GM12878 (cell line): ENCODE measurements at places on chromosomes 2 and 18.

DNA sequence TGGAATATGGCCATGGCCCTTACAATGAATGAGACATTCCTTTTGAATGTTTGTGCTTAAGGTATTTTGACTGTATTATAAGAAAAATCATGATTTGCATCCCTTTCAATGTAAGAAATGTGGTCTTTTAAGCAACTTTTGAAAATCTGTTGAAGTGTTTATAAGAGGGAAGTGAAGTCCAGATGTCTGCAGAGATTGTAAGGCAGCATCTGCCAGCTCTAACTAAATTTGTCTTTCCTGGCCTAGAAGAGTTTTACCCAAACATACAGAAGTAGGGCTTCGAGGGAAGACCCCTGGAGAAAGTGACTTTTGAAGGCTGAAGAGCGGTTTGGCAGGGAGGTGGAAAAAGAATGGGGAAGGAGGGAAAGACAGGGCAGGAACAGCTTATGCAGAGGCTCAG lies 12.2 kb downstream of the EML6 start:
- H3K27ac ChIP-seq, result no peak overlapping the region
- no peaks in the 10 kb centered on the region for H3K36me3 ChIP-seq
- no peaks in the 10 kb centered on the region for H3K4me1 ChIP-seq
- H3K27me3 ChIP-seq, result peaks cover 4% of the 10 kb centered on the region

GRCh38 chr2:203022751-203023150 lies 8.1 kb downstream of the NBEAL1 start:
- peak overlapping the region; percentile 18; the same call in 1 of the 2 replicates for H3K27ac ChIP-seq
- no peaks in the 10 kb centered on the region for H3K27me3 ChIP-seq
- DNase-seq, result no peak
- H3K4me1 ChIP-seq, result peaks cover 8% of the 10 kb centered on the region
- 0 out of 2 replicates have a peak overlapping the region, but pooled peaks have one; percentile 25 for H3K4me3 ChIP-seq

GRCh38 chr18:57677262-57678211 lies 55.9 kb upstream of the NARS1 start:
- H3K27me3 ChIP-seq, result no peaks in the 10 kb centered on the region
- no peak overlapping the region for H3K27ac ChIP-seq
- H3K4me3 ChIP-seq, result no peak overlapping the region
- H3K4me1 ChIP-seq, result no peaks in the 10 kb centered on the region
- no peaks in the 10 kb centered on the region for H3K36me3 ChIP-seq
- no peak for DNase-seq

DNA sequence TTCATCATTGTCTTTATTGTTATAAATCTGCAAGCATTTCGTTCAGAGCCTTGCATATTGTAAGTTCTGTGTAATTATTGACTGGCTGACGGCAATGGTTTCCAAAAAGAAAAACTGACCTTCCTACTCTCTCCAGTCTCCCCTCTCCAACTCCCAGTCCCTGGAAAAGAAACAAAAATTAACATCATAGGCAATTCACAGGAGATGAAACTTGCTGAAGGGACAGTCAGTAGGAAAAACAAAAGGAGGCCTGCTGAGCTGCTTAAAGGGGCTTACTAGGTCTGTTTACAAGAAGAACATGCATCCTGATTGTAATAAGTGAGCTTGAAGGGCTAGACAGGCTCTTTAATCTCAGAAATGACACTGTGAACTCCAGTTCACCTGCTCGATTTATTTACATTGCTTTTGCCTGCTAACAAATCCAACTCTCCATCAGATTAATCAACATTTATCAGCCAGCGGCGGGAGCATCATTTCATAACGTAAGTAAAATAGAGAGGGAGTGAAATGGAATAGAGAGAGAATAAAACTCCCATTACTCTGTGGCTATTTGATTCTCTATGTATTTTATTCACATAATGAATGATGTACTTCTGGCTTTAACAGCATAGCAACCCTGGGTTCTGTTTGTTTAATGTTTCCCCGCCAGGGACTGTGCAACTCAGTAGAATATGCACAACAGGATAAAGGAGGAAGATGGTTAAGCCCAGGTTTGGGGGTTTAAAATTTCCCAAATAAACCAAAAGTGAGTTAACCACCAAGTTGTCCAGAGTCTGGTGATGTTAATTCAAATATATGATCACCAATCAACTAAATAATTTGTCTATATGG lies 256.7 kb upstream of the SETBP1 start:
- no peak for DNase-seq
- no peak overlapping the region for H3K27ac ChIP-seq
- no peaks in the 10 kb centered on the region for H3K27me3 ChIP-seq

- H3K27ac ChIP-seq, result no peak overlapping the region
- H3K4me3 ChIP-seq, result no peak overlapping the region
- no peaks in the 10 kb centered on the region; the same call in none of the 2 replicates for H3K27me3 ChIP-seq
- H3K36me3 ChIP-seq, result no peaks in the 10 kb centered on the region
- H3K4me1 ChIP-seq, result no peaks in the 10 kb centered on the region
- DNase-seq, result no peak
Observed at GRCh38 chr2:58429014-58429875, 188.1 kb upstream of the FANCL start.

- no peaks in the 10 kb centered on the region for H3K36me3 ChIP-seq
- H3K4me1 ChIP-seq, result no peaks in the 10 kb centered on the region
- H3K4me3 ChIP-seq, result no peak overlapping the region
- no peak for DNase-seq
Observed at GRCh38 chr2:52886556-52886955, 881.0 kb upstream of the CHAC2 start.

DNA sequence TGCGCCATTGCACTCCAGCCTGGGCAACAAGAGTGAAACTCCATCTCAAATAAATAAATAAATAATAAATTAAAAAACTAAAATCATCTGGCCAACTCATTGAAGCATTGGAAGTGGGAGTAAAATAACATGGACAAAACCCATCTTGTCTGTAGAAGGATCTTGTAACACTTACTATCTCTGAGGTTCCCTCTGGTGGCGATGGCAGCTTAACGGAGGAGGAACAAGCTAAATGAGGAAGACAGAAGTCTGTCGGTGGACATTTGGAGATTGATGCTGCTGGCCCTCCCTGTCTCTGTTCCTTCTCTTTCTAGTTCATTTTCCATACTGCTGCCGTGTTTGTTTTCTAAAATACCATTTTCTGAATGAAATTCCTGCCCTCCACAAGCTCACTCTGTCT lies 43.4 kb downstream of the ZCCHC2 start:
- peaks cover 4% of the 10 kb centered on the region for H3K36me3 ChIP-seq
- no peaks in the 10 kb centered on the region for H3K27me3 ChIP-seq
- no peak for DNase-seq
- H3K27ac ChIP-seq, result no peak overlapping the region
- H3K4me1 ChIP-seq, result no peaks in the 10 kb centered on the region
- H3K4me3 ChIP-seq, result no peak overlapping the region

DNA sequence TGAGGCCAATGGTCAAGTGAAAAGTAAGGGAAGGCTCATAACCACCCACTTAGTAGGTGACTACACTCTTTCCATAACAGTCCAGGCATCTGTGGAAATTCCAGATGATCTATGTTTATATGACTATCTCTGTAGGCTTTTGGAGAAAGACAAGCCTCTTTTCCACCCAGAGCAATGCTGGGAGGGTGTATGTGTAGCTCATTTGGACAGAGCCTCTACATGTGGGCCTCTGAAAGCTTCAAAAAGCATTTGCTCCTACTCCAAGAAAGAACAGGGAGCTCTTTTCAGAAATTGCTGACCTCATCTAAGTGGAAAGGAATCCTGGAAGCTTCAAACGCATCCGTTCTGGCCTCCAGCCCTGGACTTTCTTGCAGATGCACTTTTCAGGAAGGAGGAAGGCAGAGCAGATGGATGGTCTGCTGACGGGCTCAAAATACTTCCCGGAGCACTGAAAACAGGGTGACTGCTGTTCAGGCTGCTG lies 308.7 kb downstream of the LRATD1 start:
- no peaks in the 10 kb centered on the region for H3K36me3 ChIP-seq
- no peak overlapping the region for H3K4me3 ChIP-seq
- DNase-seq, result no peak
- H3K27me3 ChIP-seq, result no peaks in the 10 kb centered on the region
- no peaks in the 10 kb centered on the region for H3K4me1 ChIP-seq
- no peak overlapping the region for H3K27ac ChIP-seq

GRCh38 chr18:48728204-48728833 lies 189.5 kb downstream of the CTIF start:
- H3K4me3 ChIP-seq, result no peak overlapping the region
- no peaks in the 10 kb centered on the region for H3K27me3 ChIP-seq
- DNase-seq, result no peak
- peaks cover 31% of the 10 kb centered on the region for H3K4me1 ChIP-seq
- H3K36me3 ChIP-seq, result no peaks in the 10 kb centered on the region
